ENCODE measurements at places on chromosomes 16 and 17.
A peak's percentile ranks its signal among the peaks of the same experiment; 100 is the strongest.

- peak; percentile 22 for DNase-seq
Measured at GRCh38 chr16:8572919-8573724, 17.2 kb downstream of the TMEM114 start.

DNA sequence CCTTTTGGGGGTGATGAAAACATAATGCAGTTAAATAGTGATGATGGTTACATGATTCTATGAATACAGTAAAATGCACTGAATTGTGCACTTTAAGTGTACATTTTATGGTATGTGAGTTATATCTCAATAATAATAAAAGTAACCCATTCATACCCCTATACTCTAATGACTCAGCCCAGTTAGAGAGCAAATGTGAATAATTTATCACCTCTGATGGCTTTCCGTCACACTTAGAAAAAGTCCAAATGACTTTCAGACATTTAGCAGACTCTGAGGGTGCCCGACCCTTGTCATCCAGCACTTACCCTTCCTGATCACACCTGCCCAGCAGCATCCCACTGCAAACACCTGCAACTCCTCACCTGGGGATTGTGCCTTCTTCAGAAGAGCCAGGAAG is 148.1 kb upstream of the MAF start:
- DNase-seq, result no peak

- DNase-seq, result no peak
Measured at GRCh38 chr17:11278186-11278991, 37.4 kb downstream of the SHISA6 start.

DNA sequence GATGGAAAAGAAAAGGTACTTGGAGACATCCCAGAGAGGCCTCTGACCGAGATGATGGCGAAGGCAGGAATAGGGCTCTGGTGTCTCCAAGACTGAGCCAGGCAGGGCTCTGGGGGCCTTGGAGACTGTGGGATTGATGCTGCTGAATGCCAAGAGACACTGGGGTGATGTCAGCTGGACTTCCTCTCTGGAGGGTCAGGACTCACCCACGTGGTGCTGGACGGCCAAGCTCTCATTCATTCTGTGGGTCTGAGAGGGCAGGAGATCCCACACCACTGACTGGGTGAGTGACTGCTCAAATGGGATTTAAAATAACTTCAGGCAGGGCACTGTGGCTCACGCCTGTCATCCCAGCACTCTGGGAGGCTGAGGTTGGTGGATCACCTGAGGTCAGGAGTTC is 64.8 kb downstream of the NT5M start:
- no peak for DNase-seq

- no peak for DNase-seq
Measured at GRCh38 chr16:30493941-30494488, 21.5 kb downstream of the ITGAL start.

GRCh38 chr17:50840311-50840851 is 5.0 kb downstream of the WFIKKN2 start:
- DNase-seq, result no peak

- DNase-seq, result peak; percentile 59
Measured at GRCh38 chr17:35291802-35292201, 48.9 kb downstream of the SLFN5 start.

- DNase-seq, result no peak
Measured at GRCh38 chr16:35753559-35754390, 2294.4 kb downstream of the TP53TG3F start.

DNA sequence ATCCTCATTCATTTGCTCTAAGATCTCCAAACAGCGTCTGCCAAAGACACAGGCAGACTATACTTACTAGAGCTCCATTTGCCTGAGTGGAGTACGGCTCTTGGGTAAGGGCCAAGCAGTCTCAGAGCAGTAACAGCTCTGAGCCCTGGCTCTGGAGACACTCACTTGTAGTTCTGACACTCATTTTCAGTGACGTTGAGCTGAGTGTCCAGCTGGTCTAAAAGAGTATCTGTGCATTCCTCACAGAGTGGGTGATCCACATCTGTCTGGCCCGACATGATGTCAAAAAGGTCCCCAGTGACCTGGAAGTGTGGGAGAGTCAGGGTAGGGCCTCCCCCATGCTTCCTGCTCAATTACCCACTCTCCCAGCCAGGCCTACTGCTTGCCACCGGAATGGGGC is 5.7 kb downstream of the BECN1 start:
- DNase-seq, result no peak

- no peak for DNase-seq
Measured at GRCh38 chr16:31348579-31348978, 6.4 kb upstream of the ITGAX start.

Measured in brain microvascular endothelial cell (primary cell).